ENCODE measurements at places on chromosomes 11 and 22.

- DNase-seq = no peak
Observed at GRCh38 chr11:116420030-116420429, 352.8 kb downstream of the BUD13 start.

GRCh38 chr11:69861901-69862300 is 42.7 kb upstream of the FGF3 start:
- DNase-seq = no peak

DNA sequence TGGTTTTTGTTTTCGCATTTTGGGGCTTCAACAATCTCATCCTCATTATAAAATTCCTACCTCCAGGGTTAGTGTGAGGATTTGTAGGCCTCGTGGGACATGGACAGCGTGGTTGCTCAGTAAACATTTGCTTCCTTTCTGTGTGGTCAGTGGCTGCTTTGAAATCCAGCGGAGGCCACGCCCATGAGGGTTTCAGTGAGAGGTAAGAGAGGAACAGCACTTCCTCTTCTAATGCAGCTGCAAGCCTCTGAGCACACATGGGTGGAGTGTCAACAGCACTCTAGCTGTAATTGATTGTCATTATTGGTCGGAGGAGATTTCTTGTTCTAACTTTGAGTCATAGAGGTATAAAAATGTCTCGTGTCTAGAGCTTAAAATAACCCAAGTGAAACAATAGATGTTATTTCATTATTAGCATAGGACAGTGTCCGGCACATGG is 6.0 kb upstream of the ARHGAP42 start:
- DNase-seq = peak; percentile 8

DNA sequence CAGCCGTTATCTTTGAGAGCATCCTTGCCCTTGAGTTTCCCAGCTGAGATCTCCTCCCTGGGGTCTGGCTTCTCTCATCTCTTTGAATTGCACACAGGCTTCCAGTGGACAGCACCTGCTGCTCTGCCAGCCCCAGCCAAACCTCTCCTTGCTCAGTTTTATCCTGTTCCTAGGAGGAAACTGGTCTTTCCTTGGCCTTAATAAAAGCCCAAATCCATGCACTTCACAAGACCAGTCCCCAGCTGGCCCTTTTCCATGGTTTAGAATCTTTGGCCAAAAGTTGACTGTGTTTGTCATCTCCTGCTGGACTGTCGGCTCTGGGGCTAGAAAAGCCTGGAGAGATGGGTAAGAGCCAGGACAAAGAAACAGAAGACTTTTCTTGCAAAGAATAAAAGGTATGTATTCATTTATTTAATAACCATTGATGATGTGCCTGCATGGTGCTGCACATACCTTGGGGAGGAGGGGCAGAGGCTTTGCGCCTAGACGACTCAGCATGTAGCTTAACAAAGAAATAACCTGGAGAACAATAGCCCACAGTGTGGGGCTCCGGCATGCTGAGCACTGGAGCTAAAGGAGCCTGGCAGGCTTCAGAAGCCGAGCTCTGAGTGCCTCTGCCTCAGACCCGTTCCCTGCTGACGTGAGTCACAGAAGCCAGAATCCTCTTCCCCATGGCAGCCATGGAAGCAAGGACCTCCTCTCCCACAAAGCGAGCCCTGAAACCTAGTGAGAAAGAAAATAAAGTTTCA is 319.3 kb upstream of the B3GAT1 start:
- DNase-seq = no peak

GRCh38 chr22:48370508-48371325 is 1457.0 kb downstream of the BRD1 start:
- DNase-seq = no peak

DNA sequence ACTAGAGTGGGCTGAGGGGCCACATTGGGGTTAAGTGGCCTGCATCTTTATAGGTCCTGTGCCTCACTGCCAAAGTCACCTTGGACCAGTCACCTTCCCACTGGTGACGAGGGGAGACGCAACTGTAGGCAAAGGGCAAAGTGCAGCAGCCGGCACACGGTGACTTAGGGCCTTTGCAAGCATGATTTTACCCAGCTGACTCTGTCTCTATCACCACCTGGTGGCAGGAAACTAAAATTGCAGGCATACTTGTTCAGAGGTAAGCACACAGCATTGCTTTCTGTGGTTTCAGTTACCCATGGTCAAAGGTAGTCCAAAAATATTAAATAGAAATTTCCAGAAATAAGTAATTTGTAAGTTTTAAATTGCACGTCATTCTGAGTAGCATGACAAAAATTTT is 1164.4 kb downstream of the BRD1 start:
- DNase-seq = peak; percentile 0

DNA sequence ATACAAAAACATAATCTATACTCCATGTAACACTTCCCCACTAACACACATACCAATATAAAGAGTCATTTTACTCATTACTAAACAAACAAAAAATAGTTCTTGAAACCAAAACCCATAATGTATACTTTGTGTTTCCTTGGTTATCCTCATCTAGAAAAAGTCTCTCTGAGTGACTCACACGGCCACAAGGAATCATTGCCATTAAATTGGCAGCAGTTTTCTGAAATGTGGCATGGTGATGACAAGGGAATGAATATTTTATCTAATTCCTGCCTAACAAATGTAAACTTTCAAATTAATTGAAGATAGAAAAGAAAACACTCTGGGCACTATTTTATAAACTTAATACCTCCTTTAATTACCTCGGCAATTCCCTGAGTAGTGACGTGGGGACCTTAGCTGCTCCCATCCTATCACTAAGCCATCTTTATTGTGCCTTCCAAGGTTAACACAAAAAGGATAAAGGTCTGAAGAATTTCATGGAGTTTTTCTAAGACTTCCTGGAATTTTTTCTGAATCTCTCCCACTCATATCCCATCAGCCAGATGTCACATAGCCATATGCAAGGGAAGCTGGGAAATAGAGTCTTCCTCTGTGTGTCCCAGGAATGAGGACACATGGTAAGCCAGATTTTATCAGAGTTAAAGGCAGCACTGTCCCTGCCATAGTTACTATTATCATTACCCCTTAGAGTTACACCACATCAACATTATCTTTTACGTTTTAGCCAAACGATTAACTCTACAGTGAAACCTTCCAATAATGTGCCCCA is 857.2 kb upstream of the TENM4 start:
- DNase-seq = peak; percentile 2

DNA sequence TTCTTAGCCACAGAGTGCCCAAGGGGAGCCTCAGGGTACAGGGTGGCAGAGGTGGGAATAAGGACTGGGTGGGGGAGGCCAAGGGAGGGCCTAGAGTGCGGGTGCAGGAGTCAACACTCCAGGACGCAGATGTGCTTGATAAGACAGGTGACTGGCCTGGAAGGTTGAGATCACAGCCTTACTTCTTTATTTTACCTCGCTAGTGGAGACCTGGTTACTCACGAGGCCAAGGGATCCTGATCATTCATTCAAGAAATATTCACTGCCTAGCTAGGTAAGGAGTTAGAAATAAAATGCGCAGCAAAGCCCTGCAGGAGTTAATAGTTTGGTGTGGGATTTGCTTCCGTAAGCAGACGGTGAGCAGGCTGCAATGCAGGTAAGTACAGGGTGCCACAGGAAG is 13.2 kb upstream of the PEX26 start:
- no peak for DNase-seq

DNA sequence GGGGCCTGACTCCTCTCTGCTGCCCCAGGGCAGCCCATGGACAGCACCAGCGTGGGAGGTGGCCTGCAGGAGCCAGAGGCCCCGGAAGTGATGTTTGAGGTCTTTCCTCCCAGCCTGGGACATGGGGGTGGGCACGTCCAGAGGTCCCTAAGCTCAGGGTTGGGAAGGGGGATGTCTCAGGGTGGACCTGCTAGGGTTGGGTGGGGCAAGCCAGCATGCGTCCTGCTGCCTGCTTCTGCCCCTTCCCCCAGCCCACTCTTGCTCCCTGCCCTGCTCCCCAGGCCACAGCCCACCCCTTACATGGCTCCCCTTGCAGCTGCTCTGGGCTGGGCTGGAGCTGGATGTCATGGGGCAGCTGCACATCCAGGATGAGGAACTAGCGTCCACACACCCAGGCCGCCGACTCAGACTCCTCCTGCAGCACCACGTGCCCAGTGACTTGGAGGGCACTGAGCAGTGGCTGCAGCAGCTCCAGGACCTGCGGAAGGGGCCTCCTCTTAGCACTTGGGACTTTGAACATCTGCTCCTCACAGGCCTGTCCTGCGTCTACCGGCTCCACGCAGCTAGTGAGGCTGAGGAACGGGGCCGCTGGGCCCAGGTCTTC is 1.3 kb downstream of the FAM180B start:
- DNase-seq = no peak

- DNase-seq = no peak
Observed at GRCh38 chr11:94279996-94280395, 24.4 kb upstream of the IZUMO1R start.

GRCh38 chr11:114059278-114059983 is at the start of gene ZBTB16:
TSS of gene ZBTB16 (plus strand) at chr11:114059711. CDS start at chr11:114063301, 3,590 bp downstream.
- peak; percentile 93 for DNase-seq
